ENCODE measurements at places on chromosomes 1 and 21.

GRCh38 chr1:225228871-225229303 lies 199.0 kb downstream of the LBR start:
- DNase-seq = no peak

- DNase-seq = no peak
Measured at GRCh38 chr1:3670823-3671265, 18.5 kb downstream of the TP73 start.

DNA sequence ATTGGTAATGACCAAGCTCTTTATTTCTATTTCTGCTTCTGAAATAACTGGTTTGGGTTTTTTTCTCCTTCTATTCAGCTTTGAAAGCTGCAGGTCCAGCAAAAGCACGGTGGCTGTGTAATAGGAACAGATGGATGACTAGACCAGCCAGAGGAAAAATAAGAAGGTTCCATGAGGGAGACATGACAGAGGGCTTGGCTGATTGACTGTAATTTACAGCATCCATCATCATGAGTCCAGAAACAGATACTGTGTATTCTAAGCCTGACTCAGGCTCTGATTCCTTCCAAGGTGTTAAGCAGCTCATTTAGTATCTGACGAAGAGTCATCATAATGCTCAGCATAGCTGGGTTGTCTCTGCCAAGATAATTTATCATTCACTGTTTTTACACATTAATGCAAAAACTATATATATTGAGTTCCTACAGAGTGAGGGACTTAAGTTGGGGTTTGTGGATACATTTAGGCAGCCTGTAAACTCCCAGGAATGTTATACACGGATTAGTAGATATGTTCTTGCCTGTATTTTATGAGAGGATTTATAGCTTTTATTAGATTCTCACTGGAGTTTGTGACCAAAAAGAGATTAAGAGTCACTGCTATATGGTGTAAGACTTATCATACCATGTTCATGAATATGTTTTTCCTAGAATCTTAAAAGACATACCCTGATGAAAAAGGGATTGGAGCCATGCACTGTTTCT lies 72.6 kb downstream of the SGIP1 start:
- no peak for DNase-seq

DNA sequence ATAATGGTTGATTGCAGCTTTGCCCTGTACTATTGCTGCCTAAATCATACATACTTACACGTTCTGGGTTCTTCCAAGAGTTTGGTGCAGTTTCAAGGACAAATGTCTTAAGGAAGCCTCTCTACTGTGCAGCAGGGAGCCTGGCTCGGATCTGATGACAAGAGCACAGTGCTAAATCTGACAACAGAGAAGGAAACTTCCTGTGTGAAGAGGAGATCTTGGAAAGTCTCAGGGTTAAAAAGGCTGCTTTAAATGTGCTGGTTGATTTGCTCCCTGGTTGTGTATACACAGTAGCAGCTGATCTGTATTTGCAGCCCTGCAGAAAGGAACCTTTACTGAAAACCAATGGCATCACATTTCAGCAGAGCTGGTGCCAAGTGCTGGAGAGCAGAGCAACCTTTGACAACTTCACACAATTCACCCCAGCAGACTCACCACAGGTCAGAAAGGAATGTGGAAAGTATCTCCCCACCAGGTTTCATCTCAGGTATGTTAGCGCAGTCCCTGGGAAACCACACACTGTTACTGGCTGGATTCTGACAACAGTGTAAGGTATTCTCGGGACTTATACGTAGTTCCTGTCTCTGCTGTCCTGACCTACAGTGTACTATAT lies 355.0 kb upstream of the ESRRG start:
- no peak for DNase-seq

DNA sequence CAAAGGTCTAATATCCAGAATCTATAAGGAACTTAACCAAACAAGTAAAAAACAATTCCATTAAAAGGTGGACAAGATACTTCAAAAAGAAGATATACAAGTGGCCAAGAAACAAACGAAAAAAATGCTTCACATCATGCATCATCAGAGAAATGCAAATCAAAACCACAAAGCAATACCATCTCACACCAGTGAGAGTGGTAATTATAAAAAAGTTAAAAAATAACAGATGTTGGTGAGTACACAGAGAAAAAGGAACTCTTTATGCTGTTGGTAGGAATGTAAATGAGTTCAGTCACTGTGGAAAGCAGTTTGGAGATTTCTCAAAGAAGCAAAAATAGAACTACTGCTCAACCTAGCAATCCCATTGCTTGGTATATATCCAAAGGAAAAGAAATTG lies 218.6 kb downstream of the SLC44A5 start:
- DNase-seq = no peak

GRCh38 chr1:21574466-21575151 lies 65.4 kb downstream of the ALPL start:
- no peak for DNase-seq

GRCh38 chr1:116256286-116256649 lies 116.8 kb upstream of the ATP1A1 start:
- no peak for DNase-seq

DNA sequence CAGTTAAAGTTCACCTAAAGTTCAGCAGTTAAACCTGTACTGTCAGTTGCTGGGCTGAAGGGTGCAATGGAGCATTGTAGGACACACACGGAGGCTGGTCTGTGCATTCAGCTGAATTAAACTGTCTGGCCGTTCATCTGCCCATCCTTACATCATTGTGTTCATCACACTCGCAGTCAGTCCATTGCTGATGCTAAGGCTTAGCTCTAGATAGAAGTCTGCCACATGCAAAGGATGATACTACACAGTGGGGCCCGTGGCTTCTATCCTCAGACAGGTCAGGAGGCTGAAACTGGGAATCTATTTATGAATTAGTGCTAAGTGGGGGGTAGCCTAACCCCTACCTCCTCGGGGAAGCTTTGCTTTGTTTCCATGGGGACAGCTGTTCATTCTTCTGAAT lies 60.4 kb downstream of the CNIH3 start:
- DNase-seq = no peak

Measured in T-cell (primary cell).